ENCODE measurements at places on chromosomes 16 and 17. TPM values are rescaled to one million over a fixed set of nuclear protein-coding genes. Genes with fewer than 3 reads are reported as not detected.
A peak's percentile ranks its signal among the peaks of the same experiment; 100 is the strongest.

HES7 gene
- not detected for total RNA-seq

ABCC6 gene
- 10.4 TPM for total RNA-seq

DNA sequence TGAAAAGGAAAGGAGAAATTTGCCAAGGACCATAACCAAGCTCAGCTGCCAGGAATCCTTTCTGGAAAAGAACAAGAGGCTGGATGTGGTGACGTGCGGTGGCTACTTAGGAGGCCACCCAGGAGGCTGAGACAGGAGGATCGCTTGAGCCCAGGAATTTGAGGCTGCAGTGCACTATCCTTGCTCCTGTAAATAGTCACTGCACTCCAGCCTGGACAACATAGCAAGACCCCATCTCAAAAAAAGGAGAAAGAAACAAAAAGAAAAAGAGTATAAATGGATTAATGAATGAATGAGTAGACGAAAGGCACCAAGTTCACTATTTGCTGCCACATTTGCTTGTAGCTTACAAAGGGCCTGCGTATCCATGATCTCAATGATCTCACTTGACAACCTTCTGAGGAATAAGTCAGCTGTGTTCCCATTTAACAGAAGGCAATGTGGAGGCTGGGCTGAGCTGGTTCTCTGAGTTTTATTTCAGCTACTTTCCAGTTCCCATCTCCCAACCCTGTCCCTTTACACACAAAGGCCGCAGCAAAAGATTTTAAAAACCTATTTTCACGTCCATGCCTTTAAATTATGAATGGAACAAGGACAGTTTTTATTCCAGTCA lies 29.8 kb downstream of the ARSG start:
- peaks cover 22% of the 10 kb centered on the region for H3K4me1 ChIP-seq
- H3K27ac ChIP-seq, result no peak overlapping the region
- no peaks in the 10 kb centered on the region for H3K27me3 ChIP-seq
- no peak for DNase-seq
- no peaks in the 10 kb centered on the region for H3K36me3 ChIP-seq

GRCh38 chr16:73433731-73434307 lies 385.9 kb upstream of the ZFHX3 start:
- no peak overlapping the region for H3K4me3 ChIP-seq
- no peak for DNase-seq
- no peaks in the 10 kb centered on the region for H3K27me3 ChIP-seq
- H3K36me3 ChIP-seq, result no peaks in the 10 kb centered on the region
- H3K27ac ChIP-seq, result no peak overlapping the region

- no peaks in the 10 kb centered on the region for H3K4me1 ChIP-seq
- no peak overlapping the region for H3K4me3 ChIP-seq
- H3K27ac ChIP-seq, result no peak overlapping the region
Measured at GRCh38 chr17:58626905-58627304, 64.9 kb downstream of the TEX14 start.

DLX3 gene
- total RNA-seq, result 15.9 TPM

- no peak overlapping the region for H3K4me3 ChIP-seq
- H3K27ac ChIP-seq, result peak overlapping the region; percentile 67
- H3K4me1 ChIP-seq, result peaks cover 53% of the 10 kb centered on the region
Measured at GRCh38 chr17:43577664-43578403, 31.7 kb upstream of the ETV4 start.

GRCh38 chr16:27441998-27442397 lies 40.0 kb downstream of the IL21R start:
- peaks cover 4% of the 10 kb centered on the region for H3K27me3 ChIP-seq
- no peak for DNase-seq
- no peak overlapping the region for H3K27ac ChIP-seq
- H3K4me1 ChIP-seq, result peaks cover 3% of the 10 kb centered on the region

DNA sequence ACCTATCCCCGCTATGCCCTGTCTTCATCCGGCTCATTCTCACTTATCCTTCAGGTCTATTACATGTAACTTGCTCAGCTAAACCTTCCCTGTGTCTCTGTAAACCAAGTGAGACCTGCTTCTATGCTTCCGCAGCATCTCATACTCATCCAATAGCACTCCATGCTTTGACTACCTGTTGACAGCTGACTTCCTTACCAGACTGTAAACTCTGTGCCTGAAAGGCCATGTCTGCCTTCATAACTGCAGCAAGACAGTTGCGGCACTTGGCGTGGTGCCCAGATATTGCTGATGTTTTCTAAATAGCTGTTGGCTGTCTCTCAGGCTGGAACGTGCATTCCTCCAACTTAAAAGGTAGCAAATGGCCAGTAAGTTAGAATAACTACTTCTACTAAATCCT lies 1.8 kb upstream of the OR1E1 start:
- H3K36me3 ChIP-seq, result no peaks in the 10 kb centered on the region
- DNase-seq, result no peak
- no peaks in the 10 kb centered on the region for H3K4me1 ChIP-seq
- H3K27ac ChIP-seq, result no peak overlapping the region

CHD9NB gene
- 2.6 TPM for total RNA-seq

GRCh38 chr17:49564638-49565037 lies 11.0 kb upstream of the NXPH3 start:
- H3K27ac ChIP-seq, result no peak overlapping the region
- H3K4me1 ChIP-seq, result peaks cover 8% of the 10 kb centered on the region
- H3K4me3 ChIP-seq, result no peak overlapping the region
- no peak for DNase-seq
- peaks cover 43% of the 10 kb centered on the region for H3K27me3 ChIP-seq
- H3K36me3 ChIP-seq, result no peaks in the 10 kb centered on the region

DNA sequence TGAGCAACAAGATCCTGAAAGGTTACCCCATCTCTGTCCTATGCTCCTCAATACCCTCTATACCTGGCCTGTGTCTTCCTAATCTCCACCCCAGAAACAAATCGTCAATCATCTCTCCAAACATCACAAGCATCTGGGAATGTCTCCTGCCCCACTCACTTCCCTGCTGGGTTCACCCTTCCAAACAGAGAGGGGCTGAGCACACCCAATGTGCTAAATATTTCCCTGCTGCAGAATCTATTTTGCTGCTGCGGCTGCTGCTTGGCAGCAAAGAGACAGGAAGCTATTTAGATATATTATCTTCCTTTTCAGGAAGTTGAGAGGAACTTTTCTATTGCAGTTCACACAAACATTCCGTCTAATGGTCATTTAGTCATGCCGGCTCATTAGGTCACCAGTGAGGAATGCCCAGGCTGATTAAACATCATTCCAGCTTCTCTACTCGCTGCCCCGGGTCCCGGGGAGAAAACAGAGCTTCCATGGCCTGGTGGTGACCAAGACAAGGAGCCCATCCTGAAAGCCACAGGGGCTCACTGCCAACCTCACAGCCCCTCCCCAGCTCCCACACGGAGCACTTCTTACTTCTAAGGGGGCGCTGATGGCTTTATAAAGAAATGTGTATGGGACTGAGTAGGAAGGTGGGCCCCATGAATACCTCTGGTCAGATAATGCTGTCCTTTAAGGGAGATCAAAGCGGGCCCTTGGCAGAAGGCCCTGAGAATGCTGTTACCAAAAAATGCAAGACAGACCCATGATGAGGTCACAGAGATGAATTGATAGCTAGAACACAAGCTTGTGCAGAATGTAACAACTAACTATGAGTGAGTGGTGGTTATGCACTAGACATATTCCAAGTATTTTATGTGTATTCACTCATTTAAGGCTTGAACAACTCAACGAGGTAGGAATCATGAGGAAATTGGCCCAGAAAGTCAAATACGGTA lies 218.3 kb downstream of the SOX9 start:
- peak overlapping the region; percentile 74 for H3K4me3 ChIP-seq
- H3K4me1 ChIP-seq, result peaks cover 66% of the 10 kb centered on the region
- no peak for DNase-seq
- H3K27me3 ChIP-seq, result no peaks in the 10 kb centered on the region
- peak overlapping the region; percentile 74 for H3K27ac ChIP-seq

DNA sequence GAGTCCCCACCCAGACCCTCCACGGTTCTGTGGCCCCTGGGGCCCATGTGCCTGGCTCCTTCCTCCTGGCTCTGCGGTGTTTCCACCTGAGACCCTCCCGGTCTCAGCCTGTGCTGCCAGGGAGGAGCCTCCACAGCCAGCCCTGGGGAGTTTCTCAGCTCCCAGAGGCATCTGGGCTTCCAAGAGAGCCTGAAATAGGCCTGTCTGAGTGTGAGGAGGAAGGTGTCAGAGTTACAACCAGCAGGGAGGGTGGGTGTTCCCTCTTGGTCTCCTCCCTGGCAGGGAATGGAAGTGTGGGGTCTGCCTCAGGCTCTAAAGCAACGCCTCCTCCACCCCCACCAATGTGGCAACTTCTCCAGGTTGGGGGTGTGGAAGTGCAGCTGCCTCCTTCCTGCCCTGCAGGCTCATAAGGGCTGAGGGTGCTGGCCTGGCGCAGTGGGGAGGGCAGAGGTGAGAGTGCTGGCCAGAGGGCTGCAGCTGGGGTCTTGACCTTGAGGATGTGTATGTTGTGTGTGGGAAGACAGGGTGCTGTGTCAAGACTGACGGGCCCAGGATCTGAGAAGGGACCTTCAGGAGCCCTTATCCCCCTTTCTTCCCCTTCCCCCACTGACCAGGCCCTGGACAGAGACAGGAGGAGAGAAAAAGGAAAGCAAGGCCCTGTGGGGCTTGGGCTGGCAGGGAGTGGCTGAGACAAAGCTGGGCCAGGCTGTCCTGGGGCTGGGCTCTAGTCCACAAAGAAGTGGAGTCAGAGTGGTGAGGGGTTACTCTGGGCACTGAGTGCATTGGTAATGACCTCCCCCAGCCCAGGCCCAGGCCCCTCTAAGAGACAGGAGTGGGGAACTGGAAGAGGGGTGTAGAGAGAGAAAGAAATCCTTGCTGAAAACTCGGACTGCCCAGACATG lies 2.4 kb downstream of the CYGB start:
- H3K4me3 ChIP-seq, result peak overlapping the region; percentile 44
- no peak for DNase-seq
- peaks cover 29% of the 10 kb centered on the region for H3K4me1 ChIP-seq
- peaks cover 42% of the 10 kb centered on the region for H3K27me3 ChIP-seq
- no peaks in the 10 kb centered on the region for H3K36me3 ChIP-seq

GRCh38 chr16:71303938-71304337 lies 14.7 kb upstream of the CMTR2 start:
- H3K4me3 ChIP-seq, result no peak overlapping the region
- H3K36me3 ChIP-seq, result no peaks in the 10 kb centered on the region
- H3K27ac ChIP-seq, result no peak overlapping the region
- H3K4me1 ChIP-seq, result no peaks in the 10 kb centered on the region

DNA sequence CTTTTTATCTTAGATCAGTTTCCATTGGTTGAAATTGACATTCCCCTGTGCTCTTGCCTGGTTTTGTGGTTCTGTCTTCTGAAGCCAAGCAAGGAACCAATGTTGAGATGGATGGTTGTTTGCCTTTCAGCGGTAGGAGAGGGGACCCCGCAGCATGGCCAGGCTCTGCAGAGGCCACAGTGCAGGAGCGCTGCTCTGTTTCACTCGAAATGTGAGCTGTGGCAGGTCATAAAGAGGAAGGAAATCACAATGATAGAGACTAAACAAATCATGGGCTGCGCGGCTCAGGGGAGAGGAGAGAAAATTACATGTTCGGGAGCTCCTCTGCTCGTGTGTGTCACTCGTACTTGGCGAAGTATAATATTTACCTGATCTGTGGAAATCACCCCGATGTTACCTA lies 148.2 kb downstream of the SNX29 start:
- DNase-seq, result no peak
- peaks cover 10% of the 10 kb centered on the region for H3K36me3 ChIP-seq
- peak overlapping the region; percentile 47 for H3K27ac ChIP-seq
- peaks cover 3% of the 10 kb centered on the region for H3K27me3 ChIP-seq
- H3K4me1 ChIP-seq, result peaks cover 34% of the 10 kb centered on the region

- H3K4me3 ChIP-seq, result no peak overlapping the region
- no peaks in the 10 kb centered on the region for H3K4me1 ChIP-seq
- peak; percentile 60 for DNase-seq
- H3K27me3 ChIP-seq, result no peaks in the 10 kb centered on the region
Measured at GRCh38 chr17:2694381-2695242, 17.0 kb downstream of the CLUH start.
